ENCODE measurements at places on chromosomes 1 and 21.
A peak's percentile ranks its signal among the peaks of the same experiment; 100 is the strongest.

- DNase-seq, result no peak
Observed at GRCh38 chr1:94056171-94056570, 64.8 kb downstream of the ABCA4 start.

DNA sequence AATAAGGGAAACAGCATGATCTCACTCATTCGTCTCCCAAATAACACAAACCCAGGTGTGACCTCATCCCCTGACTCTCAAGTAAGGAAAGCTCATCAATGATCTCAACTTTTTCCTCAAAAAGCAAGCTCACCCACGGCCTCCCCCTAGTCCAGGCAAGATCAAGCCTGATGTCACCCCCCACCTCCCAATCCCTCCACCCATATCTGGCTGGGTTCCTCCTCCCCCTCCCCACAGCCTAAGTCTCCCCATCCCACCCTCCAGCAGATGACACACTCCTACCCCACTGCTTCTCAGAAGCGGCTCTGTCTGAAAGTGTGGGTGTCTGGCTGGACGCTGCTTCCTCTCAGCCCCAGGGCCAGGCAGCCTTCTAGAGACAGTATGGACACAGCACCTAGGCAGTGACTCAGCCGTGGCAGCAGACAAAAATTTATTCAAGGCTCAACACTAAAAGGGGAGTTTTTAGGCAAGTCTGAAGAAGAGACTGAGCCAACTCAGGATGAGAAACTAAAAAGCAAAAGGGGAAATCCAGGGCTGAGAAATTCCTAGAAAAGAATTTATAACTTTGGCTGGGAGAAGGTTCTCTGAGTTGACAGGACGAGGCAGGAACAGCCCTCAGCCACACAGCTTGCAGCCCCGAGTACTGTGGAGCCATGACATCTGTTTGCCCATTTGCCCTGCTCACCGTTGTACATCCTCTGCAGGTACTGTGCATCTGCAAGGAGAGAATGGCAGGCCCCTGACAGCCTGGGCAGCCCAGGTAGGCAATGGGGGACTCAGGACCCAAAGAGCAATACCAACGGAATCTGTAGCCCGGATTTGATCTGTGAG lies 81.6 kb upstream of the LRRC8D start:
- peak; percentile 32 for DNase-seq

GRCh38 chr1:96721416-96722160 lies at the start of gene PTBP2:
Gene PTBP2 (plus strand): TSS chr1:96721784. CDS start chr1:96721865, 81 bp downstream.
- peak; percentile 93 for DNase-seq

- DNase-seq, result peak; percentile 86
Observed at GRCh38 chr1:44237721-44238457, 24.6 kb downstream of the DMAP1 start.

DNA sequence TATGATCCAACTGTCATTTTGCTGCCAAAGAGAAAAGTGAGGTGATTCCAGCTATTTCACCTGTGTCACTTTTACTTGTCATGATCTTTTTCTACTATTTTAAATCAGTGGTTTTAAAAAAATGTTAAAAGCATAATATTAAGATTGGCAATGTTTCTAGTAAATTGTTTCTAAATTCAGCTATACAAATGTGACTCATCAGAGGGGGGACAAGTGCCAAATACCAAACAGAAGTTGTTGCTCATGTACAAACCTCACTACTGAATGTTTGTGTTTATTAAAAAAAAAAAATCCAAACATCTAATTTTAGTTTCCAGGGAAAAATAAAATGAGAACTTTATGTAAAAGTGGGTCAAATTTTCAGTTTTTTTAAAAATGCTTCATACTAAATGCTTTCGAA lies 346.2 kb upstream of the SNX7 start:
- no peak for DNase-seq

DNA sequence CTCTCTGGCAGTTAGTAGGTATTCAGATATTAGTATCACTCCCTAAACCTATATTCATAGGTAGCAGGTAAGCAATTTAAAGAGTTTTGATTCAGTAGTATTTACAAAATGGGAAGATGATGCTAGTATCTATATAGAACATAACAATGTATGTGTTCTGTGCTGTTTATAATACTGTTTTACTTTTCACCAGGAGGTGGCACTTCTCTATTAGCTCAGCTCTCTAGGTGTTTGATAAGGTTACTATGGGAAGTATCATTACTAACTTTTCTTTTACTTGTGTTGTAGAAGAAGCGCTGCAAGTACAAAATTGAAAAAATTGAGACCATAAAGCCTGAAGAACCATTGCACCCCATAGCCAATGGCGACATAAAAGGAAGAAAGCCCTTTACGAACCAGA lies 49.4 kb upstream of the FASLG start:
- DNase-seq, result no peak

- DNase-seq, result no peak
Observed at GRCh38 chr1:158323866-158324265, 7.5 kb downstream of the CD1B start.

- no peak for DNase-seq
Observed at GRCh38 chr21:34817821-34818661, 149.2 kb downstream of the CLIC6 start.

- no peak for DNase-seq
Observed at GRCh38 chr21:32377991-32378390, 14.8 kb downstream of the URB1 start.

DNA sequence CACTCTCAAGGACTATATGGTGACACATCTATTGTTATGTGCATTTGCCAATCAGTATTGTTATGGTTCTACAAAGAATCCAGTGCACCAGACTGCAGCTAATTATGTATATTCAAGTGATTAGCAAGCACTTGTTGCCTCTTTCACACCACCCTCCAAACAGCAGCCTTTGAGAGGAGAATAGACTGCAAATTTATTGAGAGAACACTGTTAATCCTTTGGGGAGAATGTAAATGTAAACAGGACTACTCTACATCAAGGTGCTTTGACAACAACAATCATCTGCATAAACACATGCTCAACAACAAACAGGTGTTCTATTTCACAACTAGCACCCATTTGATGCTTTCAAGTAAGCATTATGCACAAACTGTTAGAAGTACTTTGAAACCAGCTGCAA lies 117.4 kb downstream of the AKT3 start:
- no peak for DNase-seq

DNA sequence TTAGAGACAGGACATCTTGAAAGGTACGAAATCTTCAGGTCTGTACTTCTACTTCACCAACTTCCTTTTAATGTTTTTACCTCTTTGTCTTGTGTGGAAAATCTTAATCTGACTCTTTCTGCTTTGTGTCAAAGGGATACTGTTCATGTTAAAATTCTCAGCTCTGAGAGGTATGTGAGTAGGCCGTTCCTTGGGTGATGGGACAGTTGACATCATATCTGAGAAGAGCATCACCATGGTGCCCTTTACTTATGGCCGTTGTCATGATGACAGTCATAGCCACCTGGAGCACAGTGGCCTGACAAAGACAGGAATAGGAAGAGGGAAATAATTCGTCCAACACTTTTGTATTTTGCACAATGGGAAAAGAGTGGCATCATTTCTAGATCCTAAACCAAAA lies 145.6 kb downstream of the FGGY start:
- no peak for DNase-seq

DNA sequence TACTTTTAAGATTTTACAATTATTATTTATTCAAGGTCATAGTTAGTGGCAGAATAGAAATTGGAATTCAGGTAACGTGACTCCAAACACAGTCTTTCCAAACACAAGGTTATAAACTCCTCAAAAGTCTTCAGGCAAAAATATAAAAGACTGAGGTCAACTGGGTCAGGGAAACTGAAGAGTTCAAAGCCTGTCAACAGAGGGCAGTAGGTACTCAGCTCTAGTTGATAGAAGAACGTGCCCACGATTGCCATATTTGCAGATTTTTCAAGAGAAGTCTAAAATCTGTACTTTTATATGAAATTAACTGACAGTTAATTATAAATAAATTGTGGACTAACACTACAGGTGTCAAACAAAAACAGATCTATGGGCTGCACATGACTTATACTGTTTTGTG lies 135.0 kb downstream of the LHX4 start:
- no peak for DNase-seq

- DNase-seq, result peak; percentile 50
Observed at GRCh38 chr1:244319283-244320132, 132.2 kb downstream of the ADSS2 start.

DNA sequence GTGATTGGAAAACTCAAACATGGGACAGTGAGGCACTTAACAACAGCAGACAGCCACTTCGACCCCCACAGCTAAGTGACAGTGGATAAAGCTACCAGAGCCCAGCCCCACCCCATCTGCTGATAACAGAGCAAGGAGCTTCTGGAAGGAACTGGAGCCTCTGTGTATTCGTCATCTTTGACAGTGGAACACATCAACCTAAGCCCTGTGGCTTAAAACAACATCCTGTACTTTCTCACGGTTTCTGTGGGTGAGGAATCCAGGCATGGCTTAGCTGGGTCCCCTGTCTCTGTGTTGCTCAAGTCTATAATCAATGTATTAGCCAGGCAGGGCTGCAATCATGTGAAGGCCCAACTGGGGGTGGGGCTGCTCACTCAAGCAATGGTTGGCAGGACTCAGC lies 18.4 kb upstream of the SIPA1L2 start:
- DNase-seq, result no peak

GRCh38 chr1:11634365-11635192 lies 19.6 kb downstream of the FBXO2 start:
- no peak for DNase-seq

DNA sequence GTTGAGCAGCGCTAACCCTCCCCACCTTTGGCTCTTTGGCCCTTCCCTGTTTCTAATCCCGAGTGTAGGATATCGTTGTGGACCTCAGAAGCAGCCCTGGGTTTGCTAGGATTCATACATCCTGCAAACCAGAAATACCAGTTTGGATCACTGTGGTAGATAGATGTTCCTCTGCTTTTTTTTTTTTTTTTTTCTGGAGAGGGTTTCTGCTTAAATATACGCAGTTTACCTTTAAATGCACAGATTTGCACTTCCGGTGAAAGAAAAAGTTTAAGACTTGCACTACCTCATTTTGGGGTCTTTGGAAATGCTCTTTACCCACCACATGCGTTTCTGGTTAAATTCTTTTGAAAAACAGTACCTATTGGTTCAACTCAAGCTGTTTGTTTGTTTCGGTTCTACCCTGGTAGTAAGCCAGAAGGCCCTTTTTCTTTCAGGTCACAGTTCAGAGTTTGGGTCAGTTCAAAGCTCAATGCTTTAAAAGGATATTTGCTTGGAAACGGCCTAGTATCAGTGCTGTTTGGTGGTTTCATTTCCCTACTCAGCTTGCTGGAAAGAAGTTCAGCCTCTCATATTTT lies 908 bp downstream of the DDI2 start:
- DNase-seq, result peak; percentile 71

- no peak for DNase-seq
Observed at GRCh38 chr1:5198328-5198727, 543.9 kb downstream of the AJAP1 start.

GRCh38 chr1:41428738-41429640 lies 55.5 kb downstream of the EDN2 start:
- DNase-seq, result no peak

GRCh38 chr1:160774886-160775719 lies 20.9 kb upstream of the LY9 start:
- no peak for DNase-seq

- no peak for DNase-seq
Observed at GRCh38 chr21:20877976-20878375, 120.2 kb upstream of the NCAM2 start.

GRCh38 chr1:41633764-41634163 lies 149.3 kb upstream of the EDN2 start:
- no peak for DNase-seq

DNA sequence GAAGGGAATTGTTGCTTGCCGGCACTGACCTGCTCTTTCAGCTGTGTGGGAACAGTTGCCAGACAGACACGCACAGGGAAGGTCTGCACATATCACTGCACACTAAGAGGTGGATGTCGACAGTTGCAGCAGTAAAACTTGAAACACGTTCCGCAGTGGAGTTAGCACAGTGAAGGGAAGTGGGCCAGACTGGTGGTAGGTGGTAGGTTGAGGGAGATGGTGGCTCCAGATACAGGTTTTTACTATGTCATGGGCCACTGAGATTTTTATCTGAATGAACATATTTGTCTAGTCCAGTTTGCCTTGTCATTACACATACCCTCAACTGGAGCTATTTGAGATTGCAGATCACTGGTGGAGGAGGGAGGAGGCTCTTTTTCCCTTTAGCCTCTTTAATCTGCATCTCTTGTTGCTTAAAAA lies 13.5 kb downstream of the MRPS6 start:
- no peak for DNase-seq

DNA sequence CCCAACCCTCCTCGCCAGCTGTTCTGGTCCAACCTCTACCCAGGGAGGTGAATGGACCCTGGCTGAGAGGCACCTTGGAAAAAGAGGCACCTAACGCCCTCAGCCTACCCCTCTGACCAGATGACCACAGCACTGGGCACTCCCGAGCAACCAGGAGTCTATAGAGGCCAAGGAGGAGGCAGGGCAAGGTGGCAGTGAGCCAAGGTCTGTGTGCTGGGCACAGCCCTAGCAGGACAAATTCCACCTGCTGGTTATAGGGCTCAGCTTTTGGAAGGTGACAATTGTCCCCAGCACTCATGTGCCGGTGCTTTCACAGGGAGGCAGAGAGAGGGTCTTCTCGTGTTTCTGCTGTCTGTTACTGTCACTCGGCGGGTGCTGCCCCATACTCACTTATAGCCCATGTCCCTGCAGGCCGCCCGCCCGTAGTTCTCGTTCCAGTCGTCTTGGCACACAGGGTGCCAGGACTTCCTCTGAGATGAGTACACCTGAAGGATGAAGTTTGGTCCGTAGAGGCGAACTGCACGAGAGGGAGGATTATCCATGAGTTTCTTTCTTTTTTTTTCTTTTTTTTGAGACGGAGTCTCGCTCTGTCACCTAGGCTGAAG lies 27.8 kb downstream of the TMPRSS2 start:
- no peak for DNase-seq

DNA sequence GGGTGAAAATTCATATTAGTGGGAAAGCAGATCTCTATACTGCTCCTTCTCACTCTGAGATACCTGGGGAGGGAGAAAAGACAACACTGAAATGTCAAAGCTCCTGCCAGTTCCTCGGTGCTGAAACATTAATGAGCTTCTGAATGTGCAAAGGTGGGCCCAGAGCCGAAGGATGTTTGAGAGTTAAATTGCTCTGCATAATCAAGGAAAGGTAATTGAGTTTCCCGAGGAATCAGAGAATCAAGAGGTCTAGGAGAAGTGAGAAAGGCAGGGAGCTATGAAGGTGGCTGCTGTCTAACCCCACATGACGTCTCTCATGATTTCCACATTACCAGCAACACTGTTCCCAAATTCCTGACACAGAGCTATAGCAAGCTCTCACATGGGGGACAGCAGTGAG lies 346.7 kb downstream of the SMYD3 start:
- DNase-seq, result no peak
